ENCODE measurements at places on chromosomes 2 and 18.

DNA sequence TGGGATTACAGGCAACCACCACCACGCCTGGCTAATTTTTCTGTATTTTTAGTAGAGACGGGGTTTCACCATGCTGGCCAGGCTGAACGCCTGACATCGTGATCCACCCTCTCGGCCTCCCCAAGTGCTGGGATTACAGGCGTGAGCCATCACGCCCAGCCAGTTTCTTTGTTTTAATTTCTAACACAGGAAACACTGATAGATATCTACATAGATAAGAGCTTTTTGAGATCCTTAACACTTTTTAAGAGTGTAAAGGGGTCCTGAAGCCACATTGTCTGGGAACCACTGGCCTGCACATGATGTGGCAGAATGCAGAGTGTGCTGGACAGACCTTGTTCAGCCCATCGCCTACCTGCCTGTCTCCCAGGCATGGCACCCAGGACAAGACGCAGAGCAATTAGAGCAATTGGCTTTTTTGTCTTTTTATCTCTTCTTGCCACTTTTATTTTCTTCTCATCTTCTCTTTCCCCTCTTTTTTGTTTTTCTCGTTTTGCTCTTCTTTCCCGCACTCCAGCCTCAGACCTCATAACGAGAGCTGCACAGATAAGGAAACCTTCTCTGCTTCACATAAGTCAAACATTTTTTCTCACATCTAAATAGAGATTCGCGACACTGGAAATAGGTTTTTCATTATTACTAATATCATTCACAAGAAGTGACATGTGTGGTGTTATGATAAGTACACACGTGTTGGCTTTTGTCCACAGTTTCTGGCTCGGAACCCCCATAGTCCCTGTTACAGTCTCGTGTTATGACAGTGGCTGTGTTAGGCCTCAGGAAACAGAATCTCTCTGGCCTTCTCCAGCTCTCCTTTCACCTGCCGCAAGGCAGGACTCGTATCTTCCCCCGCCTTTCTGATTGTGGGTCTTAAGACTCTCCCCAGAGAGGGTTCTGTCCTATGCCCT lies 25.2 kb upstream of the GPR55 start:
- no peak for DNase-seq

GRCh38 chr18:56575819-56576663 lies 62.4 kb downstream of the TXNL1 start:
- no peak for DNase-seq

GRCh38 chr18:32110005-32110404 lies 18.3 kb downstream of the RNF138 start:
- DNase-seq, result no peak

GRCh38 chr2:97999536-97999935 lies 3.8 kb upstream of the TMEM131 start:
- no peak for DNase-seq

GRCh38 chr2:219638217-219638947 lies 11.0 kb downstream of the SLC4A3 start:
- DNase-seq, result no peak

DNA sequence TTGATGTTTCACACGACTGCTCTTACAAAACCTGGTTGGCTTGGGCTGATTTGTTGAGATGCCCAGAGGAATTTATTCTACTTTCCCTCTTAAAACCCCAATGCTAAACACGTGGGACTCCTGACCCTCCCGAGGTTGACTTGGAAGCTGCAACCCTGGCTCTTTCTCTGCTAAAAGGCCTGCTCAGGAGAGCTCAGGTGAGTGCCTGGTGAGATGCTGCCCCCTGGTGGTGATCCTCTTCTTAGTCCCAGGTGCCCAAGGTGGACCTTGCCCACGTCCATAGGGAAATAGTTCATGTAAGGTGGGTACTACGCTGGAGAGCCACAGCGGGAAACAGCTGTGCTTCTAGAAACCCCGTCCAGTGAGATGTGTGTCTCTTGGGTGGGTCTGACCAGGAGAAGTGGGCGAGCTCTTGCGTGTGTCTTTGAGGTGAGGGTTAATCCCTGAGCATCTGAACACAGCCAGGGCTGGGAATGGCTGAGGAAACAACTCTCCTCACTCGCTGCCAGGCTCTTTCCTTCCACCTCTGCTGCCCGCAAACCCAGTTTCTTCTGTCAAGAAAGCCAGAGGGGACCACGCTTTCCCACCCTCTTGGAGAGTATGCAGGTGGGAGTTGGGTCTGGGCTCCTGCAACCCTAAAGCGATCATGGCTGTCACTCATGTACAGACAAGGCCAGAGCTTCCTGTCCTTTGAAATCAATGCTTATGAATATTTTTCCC lies 25.5 kb upstream of the PXDN start:
- DNase-seq, result peak; percentile 45

DNA sequence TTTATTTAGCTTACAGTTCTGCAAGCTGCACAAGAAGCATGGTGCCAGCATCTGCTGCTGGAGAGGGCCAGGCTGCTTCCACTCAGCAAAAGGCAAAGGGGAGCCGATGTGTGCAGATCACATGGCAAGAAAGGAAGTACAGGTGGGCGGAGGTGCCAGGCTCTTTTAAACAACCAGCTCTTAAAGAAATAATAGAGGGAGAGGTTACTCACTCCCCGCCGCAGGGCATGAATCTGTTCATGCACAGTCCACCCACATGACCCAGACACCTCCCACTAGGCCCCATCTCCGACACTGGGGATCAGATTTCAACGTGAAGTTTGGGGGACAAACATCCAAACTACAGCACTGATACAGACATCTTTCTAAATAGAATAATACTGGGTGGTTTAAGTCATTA lies 105.8 kb downstream of the MTCL1 start:
- no peak for DNase-seq

DNA sequence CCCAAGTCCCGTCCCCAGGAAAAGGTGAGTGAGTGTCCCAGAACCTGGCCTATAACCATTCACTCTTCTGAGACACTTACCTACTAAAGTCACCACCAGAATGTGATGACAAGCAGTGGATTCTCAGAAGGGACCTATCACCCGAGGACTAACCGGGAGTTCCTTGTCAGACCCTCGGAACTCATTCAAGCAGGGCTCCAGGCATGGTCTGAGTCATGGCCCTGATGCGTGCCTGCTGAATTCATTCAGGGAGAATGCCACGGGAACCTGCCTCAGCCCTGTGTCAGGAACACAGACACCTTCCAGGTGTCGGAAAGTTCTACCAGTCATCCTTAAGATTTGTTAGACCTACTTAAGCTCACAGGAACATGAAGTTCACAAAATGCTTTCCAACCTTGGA lies 29.8 kb downstream of the ALPK2 start:
- DNase-seq, result no peak

GRCh38 chr2:237352279-237352845 lies 61.6 kb downstream of the COL6A3 start:
- DNase-seq, result no peak

- DNase-seq, result no peak
Measured at GRCh38 chr2:100990650-100991403, 11.3 kb upstream of the RPL31 start.

DNA sequence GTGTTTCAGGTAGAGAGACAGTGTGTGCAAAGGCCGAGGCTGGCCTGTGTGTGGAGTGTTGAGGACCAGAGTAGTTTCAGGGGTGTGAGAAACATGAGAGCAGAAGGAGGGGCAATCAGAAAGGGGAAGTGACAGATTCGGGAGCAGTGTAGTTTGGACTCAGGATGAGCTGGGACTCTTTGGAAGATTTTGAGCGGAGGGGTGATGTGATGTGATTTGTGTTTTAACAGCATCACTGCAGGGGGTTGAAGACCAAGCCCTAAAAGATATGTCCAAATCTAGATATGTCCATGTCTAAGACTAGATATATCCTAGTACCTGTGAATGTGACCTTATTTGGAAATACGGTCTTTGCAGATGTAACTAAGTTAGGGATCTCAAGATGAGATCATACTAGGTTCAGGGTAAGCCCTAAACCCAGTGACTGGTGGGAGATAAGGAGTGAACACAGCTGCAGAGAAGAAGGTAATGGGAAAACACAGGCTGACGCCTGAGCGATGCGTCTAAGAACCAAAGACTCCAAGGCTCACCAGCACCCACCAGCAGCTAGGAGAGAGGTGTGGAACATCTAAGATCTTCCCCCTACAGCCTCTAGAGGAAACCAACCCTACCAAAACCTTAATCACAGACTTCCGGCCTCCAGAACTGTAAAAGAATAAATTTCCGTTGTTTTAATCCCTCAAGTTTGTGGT lies 38.5 kb upstream of the MYO3B start:
- no peak for DNase-seq

DNA sequence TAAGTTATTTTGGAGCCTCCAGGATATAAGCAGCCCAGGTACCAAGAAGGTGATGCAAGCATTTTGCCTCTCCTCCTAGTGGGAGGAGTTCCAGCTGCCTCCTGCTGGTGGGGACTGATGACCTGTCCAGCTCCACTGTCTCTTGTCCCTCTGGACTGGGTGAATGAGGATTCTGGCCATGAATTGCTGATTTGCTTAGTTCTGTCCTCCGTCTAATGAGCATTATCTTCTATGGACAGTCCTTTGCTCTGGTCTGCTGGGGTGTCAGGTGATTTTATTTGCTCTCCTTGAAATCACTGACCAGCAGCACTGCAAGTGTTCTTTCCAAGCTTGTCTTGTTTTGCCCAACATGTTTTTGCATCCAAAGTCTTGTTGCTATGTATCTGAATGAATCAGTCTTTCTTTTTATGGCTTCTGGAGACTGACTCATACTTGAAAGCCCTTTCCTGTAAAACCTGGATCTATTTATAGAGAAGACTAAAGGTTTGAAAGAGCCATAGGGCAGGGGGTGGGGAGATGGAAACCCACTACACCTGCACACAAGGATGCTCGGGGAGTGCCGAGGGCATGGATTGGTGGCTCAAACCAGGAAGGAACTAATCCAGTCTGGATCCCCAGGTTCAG lies 40.5 kb upstream of the EFHD1 start:
- DNase-seq, result no peak

GRCh38 chr18:30016179-30016578 lies 1026.4 kb downstream of the DSC3 start:
- DNase-seq, result no peak

DNA sequence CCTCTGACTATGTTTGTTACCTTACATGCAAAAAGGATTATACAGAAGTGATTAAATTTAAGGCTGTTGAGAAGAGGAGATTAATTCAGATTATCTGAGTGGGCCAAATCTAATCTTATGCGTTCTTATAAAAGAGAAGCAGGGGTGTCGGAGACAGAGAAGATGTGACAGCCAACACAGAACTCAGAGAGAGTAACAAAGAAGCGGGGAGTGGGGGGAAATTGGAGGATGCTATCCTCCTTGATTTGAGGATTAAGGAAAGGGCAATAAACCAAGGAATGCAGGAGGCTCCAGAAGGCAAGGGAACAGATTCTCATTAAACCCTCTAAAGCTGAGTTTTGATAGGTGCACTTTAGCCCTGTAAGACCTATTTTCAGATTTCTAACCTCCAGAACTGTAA lies 291.3 kb upstream of the REG3G start:
- DNase-seq, result no peak

GRCh38 chr18:66761166-66761565 lies 157.3 kb upstream of the CDH19 start:
- DNase-seq, result no peak

DNA sequence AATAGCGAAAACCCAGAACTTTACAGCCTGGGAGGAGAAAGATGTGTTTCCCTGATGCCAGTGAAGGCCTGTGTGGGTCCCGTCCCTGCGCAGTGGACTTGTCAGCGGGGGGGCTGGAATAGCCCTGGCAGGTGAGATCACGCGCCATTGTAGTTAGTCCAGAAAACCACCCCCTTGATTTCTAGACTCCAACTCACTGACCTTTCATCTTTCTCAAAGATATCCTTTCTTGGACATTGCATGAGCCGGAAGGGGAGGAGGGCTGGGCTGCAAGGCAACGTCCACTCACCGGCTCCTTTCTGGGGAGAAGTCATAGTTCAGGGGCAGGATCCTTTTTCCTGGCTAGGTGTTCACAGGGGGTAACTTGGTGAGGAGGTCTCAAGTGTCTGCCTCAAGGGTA lies 22.3 kb upstream of the ASAP2 start:
- DNase-seq, result no peak

DNA sequence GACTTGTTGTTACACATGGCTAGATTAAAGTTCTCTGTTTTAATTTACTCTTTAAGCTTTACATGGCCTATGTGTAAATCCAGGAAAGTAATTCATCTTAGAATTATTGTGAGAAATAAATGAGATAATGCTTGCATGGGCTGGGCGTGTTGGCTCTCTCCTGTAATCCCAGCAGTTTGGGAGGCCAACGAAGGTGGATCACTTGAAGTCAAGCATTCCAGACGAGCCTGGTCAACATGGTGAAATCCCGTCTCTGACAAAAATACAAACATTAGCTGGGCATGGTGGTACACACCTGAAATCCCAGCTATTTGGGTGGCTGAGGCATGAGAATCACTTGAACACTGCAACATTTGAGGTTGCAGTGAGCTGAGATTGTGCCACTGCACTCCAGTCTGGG lies 4.3 kb upstream of the RIF1 start:
- DNase-seq, result no peak

DNA sequence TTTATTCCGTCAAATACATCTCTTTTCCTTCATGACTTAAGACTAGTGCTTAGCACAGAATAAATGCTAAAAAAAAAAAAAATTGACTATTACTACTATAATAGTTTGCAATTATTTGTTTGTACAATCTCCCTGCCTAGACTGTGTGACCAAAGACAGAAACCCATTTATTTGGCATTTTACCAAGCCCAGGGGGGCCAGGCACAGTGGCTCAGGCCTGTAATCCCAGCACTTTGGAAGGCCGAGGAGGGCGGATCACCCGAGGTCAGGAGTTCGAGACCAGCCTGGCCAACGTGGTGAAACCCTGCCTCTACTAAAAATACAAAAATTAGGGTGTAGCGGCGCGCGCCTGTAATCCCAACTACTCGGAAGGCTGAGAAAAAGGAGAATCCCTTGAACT lies 1.4 kb downstream of the ASB3 start:
- DNase-seq, result no peak

DNA sequence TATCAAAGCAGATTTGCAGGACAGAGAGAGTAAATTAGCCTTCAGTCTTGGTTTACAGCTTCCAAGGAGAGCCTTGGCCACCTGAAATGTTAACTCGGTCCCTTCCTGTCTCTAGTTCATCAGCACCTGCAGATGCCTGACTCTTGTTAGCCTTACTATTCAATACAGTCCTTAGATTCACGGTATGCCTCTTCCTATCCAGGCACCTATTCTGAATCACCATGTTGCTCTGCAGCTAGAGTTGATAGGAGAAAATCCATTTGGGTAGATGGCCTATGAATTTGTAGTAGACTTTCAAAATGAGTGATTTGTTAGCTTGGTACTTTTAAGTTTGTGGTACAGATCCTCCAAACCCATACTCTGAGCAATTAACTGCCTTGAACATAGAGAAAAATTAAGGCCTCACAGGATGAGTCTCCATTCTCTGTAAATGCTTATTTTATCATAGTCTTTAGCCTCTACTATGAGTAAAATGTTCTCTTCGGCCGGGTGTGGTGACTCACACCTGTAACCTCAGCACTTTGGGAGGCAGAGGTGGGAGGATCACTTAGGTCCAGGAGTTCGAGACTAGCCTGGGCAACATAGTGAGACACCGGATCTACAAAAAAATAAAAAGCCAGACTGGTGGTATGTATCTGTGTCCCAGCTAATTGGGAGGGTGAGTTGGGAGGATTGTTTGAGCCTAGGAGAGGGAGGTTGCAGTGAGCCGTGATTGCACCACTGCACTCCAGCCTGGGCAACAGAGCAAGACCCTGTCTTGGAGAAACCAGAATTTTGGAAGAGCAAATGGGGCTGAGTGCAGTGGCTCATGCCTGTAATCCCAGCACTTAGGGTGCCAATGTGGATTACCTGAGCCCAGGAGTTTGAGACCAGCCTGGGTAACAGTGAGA lies 32.9 kb downstream of the PTCD3 start:
- DNase-seq, result no peak

All from LNCaP clone FGC (cell line).